GM12864 (cell line): ENCODE measurements at places on chromosomes 12 and 14.

- no peak for DNase-seq
Observed at GRCh38 chr12:5264006-5264405, 167.9 kb upstream of the NTF3 start.

GRCh38 chr12:96811083-96811482 is 96.0 kb upstream of the NEDD1 start:
- no peak for DNase-seq

- no peak for DNase-seq
Observed at GRCh38 chr12:81872400-81872799, 113.2 kb upstream of the PPFIA2 start.

GRCh38 chr12:26113181-26113654 is 11.6 kb downstream of the BHLHE41 start:
- DNase-seq = no peak

DNA sequence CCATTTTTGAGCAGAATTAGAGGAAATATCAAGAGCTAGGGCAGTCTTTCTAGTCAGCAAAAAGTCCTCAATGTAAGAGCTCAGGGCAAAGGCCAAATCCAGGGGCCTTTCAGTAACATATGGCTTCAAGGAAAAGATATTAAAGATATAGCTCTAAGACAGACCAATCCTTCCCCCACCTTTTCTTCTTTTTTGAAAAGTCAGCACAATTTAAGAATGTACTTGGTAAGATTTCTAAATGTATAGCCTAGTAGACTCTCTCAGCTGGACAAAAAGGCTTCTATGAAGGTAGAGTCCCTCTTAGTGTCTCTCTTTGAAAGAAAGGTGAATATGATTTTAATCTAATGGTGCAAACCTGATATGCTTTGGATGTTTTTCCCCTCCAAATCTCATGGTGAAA is 515.7 kb downstream of the VRK1 start:
- no peak for DNase-seq

- no peak for DNase-seq
Observed at GRCh38 chr12:77102123-77102522, 36.8 kb upstream of the E2F7 start.

DNA sequence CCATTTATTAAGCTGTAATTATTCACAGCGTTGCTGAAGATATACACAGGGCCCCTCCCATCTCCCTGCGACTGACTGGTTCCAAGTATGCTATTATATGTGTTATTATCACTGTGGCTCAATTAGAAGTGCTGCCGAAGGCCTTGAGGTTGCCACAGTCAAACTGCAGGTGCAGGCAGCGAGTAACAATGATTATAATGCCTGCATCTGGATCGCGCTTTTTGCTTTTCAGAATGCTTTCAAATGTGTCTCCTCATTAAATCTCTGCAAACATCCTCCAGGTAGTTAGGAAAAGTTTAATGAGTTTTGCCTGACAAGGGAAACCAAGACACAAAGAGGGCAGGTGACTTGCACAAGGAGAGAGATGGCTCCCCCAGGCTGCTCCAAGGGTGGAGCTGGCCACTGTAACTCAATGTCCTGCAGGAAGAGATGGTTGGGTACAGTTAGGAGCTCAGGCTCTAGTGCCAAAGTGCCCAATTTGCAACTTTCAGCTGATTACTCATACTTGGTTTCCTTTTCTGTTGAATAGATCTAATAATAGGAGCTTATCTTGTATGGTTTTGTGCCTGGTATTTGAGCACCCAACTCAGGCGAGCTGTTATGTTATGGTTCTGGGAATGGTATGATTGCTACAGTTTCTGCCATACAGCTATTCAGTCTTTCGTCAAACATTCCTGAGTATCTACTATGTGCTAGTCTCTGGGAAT is 1.7 kb upstream of the SYNE3 start:
- no peak for DNase-seq

- DNase-seq = no peak
Observed at GRCh38 chr12:52944683-52945388, 4.1 kb upstream of the KRT18 start.

DNA sequence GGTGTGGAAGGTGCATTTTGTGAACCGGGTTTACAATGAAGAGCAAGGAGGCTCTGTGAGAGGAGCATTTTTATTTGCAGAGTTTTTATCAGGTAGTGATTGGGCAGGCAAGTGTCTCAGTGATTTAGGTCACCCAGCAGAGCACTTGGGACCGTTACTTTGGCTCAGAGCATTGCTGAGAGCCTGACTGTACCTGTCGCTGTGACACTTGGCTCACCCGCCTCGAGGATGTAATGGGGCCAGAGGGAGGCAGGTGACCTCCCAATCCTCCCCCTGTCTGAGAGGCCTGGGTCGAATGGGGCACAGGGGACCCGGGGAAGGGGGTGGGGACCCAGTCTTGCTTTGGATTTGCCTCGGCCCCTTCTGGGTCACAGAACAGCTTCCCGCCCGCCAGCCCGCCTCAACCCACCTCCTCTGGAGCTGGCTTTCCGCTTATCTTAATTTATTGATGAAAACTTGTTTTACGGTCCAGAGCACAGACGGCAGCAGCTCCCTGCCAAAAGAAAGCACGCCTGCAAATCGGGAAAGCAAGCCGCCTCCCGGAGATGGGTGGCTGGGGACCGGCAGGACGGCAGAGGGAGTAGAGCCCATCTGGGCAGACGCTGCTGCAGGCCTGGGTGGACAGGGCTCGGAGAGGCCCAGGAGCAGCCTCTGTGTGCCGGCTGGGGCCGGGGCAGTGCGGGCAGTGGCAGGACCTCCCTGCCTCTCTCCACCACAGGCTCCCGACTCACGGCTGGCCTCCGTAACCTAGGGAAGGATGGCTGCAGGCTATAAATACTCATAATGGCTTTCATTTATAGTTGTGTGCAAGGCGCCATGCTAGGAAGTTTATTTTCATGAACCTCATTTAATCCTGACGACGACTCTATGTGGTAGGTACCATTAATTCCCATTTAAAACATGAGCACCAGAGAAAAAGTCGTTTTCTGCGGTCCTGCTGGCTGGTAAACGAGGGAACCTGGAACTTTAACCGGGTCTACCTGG is 187.1 kb downstream of the TSPAN9 start:
- DNase-seq = no peak

DNA sequence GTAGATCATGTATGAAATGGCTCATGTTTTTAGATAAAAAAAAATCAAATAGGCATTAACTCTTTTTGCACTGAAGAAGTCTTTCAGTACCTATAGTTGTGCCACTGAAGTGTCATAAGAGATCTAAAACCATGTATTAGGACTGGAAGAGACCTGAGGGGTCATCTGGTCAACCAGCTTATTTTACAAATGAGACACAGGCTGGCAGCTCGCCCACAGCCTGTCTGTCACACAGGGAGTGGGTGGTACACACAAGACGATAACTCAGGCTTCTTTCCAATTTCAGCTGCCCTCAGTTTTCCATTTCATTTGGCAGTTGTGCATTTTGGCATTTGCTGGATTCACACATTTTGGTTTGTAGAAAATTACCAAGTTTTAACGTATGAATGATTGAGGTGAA is 34.7 kb downstream of the C12orf75 start:
- DNase-seq = no peak

- DNase-seq = no peak
Observed at GRCh38 chr12:127548123-127548553, 718.8 kb upstream of the TMEM132C start.

GRCh38 chr12:25200703-25201102 is 5.7 kb downstream of the ETFRF1 start:
- DNase-seq = no peak

DNA sequence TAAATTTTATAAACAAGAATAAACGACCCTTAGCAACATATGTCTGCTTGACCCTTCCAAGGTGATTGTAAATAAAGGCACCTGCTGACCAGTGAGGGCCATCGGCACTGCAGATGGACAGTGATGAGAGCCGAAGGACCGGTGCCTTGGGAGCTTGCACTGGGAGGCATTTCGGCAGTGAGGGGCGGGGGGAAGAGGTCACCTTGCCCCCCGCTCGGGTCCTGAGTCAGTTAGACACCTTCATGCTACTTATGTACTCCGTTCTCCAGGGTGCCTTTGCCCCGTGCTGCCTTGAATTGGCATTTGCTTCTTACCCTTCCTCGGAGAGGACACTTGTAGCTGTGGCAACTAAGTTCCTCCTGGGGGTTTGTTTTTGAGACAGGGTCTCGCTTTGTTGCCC is 23.0 kb downstream of the MMAB start:
- no peak for DNase-seq

DNA sequence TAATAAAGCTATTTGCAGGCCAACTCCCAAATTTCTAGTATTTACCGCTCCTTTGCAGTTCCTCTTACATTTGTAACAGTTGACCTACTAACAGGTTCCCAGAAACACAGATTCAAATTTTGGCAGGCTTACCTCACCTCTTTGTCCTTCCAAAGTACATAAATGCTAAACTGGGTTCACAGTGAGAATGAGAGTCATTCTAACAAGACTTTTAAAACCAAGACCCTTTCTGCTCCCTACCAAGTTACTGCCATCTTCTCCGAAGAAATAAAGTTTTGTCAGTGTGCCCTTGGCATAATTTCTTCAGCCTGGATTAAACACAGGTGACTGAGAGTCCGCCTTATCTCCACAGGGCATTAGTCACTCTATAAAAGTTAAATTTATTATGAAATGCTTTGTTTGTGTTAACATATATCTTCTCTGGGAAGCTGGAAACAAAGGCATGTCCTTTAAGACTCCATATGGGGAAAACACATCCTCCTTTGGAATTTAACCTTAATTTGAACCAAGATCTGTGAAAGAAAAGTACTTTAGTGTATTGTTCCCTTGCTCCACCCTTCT is 28.2 kb downstream of the FOXA1 start:
- no peak for DNase-seq

DNA sequence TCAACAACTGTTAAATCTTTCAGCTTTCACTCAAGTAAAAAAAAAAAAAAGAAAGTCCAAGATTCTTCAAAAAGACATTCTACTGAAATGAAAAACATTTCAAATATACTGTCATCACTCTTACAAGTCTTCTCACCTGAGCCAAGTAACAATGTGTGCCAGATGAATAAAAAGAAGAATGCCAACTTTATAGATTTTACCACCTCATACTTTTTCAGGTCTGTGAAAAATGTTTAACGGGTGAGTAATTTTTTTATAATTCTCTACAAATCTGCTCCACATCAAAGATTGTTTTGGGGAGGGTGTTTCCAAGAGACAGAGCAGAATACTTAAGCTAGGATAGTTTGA is 181.0 kb upstream of the BMP4 start:
- no peak for DNase-seq

- DNase-seq = no peak
Observed at GRCh38 chr12:6934110-6934509, 6.4 kb downstream of the ATN1 start.

GRCh38 chr12:14773685-14774073 is 29.6 kb downstream of the WBP11 start:
- DNase-seq = no peak

DNA sequence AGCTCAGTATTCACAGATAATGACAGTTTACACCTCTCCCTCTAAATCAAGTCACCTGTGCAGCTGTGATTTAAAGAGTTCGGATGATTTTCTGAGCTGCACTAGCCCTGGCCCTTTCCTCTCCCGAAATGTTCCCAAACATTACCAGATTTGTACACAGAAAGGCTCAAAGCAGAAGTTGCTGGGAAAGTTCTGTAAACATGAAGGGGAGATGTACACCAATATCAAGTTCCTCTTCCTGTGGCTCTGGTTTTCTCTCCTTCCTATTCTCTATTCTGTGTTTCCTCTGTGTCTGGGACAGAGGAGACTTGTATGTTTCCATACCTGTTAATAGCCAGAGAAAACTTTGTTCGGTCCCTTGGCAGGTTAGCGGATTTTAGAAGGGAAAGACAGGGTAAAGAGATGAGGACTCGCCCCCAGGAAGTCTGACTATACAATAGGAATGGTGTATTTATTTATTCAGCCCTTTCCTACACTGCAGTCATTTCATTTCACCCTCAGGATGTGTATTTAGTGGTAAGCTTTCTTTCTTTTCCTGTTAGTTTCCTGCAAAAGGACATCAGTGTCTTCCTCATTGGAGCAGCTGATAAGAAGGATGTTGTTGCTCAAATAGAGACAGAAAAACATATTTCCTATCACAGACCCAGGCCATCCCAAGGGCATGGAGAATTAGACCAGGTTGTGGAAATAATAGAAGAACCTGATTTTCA is 7.6 kb upstream of the NUMB start:
- DNase-seq = no peak

DNA sequence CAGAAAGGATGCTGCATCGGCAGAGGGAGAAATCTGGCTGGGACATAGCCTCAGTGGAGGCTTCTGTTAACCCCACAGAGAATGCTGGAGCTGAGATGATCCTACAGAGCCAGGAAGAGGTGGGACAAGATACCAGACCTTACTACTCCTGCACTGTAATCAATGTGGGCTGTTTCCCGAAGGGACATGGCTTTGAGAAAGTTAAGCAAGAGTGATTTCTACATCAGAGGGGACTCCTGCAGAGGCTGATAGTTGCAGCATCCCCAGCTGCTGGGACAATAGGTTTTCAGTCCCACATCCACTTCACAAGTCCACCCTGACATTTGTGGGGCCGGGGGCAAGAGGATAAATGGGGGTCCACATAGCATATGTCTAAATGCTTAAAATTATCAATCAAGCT is 22.5 kb upstream of the CMKLR1 start:
- DNase-seq = no peak

DNA sequence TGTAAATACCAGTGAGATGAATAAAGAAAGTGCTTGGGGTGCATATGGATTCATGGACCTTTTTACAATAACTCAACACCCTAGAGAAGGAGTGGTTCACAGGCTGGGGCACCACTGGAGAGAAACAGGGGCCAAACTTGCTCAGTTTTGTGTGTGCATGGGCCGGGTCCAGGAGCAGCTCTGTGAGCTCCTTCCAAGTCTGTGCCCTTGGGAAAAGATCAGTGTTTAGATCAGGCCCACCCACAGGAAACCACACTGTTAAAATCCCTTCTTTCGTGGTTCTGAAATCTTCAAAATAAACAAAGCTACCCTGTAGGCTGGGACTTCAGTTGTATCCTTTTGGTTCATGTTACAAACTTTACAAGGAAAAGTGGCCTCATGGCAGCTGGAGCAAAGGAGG is 156.1 kb upstream of the TMEM260 start:
- no peak for DNase-seq

GRCh38 chr14:103624860-103625259 is 4.2 kb upstream of the KLC1 start:
- no peak for DNase-seq

GRCh38 chr12:127336416-127336815 is 930.6 kb upstream of the TMEM132C start:
- no peak for DNase-seq

DNA sequence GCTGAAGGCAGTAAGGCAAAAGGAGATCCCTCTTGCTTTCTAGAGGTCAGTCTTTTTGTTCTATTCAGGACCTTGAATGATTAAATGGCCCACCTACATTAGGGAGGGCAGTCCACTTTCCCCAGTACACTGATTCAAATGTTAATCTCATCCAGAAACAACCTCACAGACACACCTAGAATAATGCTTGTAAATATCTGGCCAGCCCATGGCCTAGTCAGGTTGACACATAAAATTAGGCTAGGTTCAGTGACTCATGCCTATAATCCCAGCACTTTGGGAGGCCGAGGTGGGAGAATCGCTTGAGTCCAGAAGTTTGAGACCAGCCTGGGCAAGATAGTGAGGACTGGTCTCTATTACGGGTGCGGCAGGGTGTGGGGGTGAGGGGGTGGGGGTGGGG is 43.5 kb downstream of the MIPOL1 start:
- DNase-seq = no peak

GRCh38 chr14:73731111-73731510 is 16.9 kb upstream of the PNMA1 start:
- DNase-seq = no peak
